Stimulated activated CD4-positive, alpha-beta T cell treated with anti-CD3 and anti-CD28 coated beads, TNF-alpha, amount 100 ng/mL, for 1 hour (primary cell): ENCODE measurements at places on chromosomes 4 and X.

- DNase-seq = no peak
Observed at GRCh38 chr4:120731561-120731960, 191.0 kb downstream of the PRDM5 start.

DNA sequence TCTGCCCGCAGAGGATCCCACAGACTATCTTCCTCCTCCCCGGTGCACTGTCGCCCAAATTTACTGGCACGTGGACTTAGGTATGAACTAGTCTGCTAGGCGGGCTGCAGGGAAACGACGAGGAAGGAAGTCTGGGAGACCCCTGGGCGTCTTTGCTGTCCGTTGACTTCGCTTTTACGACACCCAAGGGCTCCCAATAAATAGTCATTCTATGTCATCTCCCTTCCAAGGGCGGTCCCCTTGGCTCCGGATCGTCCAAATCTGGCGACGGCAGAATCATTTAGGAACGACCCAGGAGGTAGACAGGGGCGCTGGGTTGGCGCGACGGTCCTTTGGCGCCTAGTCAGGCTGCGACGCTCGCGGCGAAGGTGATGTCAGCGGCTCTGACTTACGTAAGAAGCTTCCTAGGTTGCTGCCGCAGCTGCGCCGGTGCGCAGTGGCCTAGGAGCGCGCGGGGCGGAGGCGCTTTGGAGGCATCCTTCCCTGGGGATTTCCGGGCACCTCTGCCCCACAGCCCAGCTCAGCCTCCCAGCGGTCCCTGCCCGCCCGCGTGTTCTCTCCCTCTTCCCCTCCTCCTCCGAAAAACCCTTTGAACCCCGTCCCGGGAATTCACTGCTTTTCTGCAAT, 2.2 kb downstream of the NHS start:
- no peak for DNase-seq

GRCh38 chrX:154029439-154029838, 9.7 kb upstream of the IRAK1 start:
- DNase-seq = no peak

- DNase-seq = no peak
Observed at GRCh38 chr4:94036964-94037363, 170.7 kb upstream of the SMARCAD1 start.

DNA sequence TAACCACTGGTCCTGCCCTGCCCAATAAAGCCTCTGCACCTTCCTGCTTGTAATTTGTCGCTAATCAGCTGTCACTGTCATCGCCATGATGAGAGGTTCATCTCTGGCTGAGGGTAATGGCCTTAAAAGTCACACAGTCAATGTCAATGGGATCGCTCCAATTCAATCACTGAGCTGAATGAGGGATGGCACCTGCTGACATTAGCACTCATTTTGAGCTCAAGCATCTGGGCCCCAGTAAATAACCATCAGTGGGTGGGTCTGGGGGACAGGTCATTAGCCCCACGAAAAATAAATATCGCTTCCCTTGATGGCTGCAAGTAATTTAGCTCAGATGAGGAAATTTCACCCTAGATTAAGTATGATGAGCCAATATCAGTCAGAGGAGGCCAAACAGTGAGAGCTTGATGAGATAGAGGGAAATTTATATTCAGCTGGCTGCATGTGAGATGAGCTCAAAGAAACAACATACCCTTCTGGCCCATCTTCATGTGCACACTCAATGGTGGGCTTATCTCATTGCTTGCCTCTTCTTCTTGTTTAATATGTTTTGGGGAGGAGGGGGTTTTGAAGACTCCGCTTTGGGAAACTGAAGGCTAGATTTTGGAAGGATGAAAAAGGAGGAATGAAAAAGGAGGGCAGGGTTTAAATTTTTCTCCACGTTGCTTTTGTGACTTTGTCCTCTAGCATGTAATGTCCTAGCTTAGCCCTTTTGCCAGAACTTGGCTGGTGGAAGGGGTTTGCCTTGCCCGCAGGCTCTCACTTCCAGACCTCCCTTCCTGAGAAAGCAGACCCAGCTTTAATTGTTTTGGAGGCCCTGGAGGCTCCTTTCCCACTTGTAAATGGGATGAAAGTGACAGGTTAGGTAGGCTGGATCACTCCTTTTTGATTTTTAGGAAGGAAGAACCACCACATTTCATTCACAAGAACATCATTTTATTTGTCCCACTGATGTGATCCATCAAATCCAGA, 84.8 kb upstream of the PAQR3 start:
- no peak for DNase-seq
